ENCODE measurements at places on chromosomes 3 and 15.

GRCh38 chr3:126548556-126549466 lies 9.9 kb downstream of the C3orf22 start:
- no peak for DNase-seq

GRCh38 chr3:73405853-73406252 lies 218.9 kb downstream of the PDZRN3 start:
- DNase-seq: no peak

DNA sequence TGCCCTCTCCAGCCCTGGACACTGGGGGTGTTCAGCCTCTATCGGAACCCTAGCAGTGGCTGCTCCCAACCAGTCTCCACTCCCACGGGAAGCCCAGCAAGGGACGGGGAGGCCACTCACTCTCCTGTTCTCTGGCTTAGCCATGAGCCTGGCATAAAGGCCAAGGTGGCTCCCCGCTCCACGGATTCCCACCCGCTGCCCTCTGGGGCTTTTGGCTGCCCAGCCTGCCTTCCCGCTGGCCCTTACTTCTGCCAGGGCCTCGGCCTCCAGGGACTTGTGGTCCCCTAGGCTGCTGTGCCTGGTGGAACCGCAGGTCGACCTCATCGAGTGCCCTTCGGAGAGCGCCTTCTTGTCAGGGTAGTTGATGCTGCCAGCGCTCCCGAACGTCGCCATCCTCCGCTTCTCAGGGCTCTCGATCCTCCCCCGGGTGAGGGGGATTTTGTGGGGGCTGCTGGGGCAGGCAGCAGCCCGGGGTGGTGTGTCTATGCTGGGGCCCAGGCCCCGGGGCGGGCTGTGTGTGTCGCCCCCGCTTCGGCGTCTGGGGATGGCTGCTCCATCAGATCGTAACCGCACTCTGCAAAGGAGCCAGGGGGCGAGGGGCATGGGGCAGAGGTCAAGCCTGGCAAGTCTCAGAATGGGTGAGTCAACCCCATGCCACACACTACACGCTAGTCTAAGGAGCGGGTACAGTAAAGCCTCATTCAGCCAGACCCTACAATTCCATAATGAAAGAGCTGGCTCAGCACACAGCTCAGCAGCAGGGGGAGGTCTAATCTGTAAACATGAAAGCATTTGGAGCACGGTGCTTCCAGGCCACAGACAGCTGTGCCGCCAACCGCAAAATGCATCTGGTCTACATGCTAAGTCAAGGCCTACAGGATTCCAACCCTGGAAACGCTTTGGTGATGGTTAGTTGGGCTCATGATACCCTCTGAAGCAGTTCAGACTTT lies 27.3 kb upstream of the RAD18 start:
- DNase-seq: no peak

- no peak for DNase-seq
Observed at GRCh38 chr3:45182915-45183871, 37.0 kb upstream of the CDCP1 start.

All from HL-60 (cell line).